ENCODE measurements at places on chromosomes 5 and 9. TPM values are rescaled to one million over a fixed set of nuclear protein-coding genes. Genes with fewer than 3 reads are reported as not detected.

GRCh38 chr5:169022718-169023117 is 278.2 kb downstream of the SLIT3 start:
- H3K4me1 ChIP-seq: no peaks in the 10 kb centered on the region
- H3K27ac ChIP-seq: no peak overlapping the region
- H3K4me3 ChIP-seq: no peak overlapping the region
- no peaks in the 10 kb centered on the region for H3K36me3 ChIP-seq
- DNase-seq: no peak
- peaks cover 52% of the 10 kb centered on the region for H3K27me3 ChIP-seq

- H3K4me1 ChIP-seq: no peaks in the 10 kb centered on the region
- no peaks in the 10 kb centered on the region for H3K36me3 ChIP-seq
- no peak overlapping the region for H3K4me3 ChIP-seq
- DNase-seq: no peak
Measured at GRCh38 chr9:97524424-97524823, 23.0 kb downstream of the TMOD1 start.

DNA sequence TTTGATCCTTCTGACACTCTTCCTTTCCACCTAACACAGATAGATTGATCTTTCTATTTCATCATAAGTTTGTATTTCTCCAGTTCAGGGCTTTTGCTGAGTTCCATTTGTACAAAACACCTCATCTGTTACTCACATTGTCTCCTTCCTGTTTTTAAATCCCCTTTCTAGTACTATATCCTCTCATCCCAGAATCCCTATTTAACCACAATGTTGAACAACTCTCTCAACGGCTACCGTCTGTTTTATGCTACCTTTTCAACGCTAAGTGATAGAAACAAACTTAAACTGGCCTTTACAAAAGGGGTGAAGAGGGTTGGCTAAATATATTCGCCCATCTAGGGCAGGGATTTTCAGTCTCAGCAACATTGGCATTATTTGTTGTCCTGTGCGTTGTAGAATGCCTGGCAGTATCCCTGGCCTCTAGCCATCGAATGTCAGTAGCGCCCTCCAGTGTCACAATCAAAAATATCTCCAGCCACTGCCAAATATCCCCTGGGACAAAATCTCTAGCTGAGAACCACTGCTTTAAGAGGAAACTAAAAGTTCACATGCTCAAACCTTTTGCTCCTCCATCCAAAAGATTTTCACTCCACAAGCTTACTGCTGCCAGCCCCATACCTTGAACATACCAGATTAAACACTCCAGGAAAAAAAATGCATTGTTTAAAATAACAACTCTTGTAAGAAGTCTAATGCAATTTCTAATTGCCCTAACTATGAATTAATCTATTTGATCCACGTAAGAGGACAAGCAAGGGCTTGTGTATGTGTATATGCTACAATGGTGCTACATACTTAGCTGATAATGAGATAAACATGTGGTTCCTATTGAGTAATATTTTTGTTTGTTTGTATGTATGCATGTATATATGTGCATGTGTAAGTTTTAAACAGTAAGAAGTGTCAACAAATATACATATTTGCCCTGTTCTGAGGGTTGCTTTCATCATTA is 344.0 kb downstream of the PTPRD start:
- H3K4me3 ChIP-seq: no peak overlapping the region
- H3K4me1 ChIP-seq: no peaks in the 10 kb centered on the region
- DNase-seq: no peak
- H3K36me3 ChIP-seq: no peaks in the 10 kb centered on the region
- no peak overlapping the region for H3K27ac ChIP-seq

DNA sequence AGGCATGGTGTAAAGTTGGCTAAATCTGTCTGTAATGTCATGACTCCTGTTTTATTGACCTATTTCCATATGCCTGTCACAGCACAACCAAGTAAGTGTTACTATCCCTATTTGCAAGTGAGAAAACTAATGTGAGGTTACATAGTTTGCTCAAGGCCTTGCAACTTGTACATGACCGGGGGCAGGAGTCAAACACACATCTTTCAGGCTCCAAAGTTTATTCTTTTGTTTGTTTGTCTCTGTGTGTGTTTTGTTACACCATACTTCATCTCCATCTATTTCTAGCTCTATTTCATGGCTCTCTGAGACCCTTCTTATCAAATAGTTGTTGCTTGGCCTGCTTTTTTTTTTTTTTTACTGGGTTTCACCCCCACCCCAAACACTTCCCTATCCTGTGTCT is 70.2 kb downstream of the CMYA5 start:
- no peak overlapping the region for H3K27ac ChIP-seq
- DNase-seq: no peak
- H3K27me3 ChIP-seq: no peaks in the 10 kb centered on the region
- H3K4me1 ChIP-seq: peaks cover 2% of the 10 kb centered on the region

- no peak overlapping the region for H3K27ac ChIP-seq
- no peaks in the 10 kb centered on the region for H3K4me1 ChIP-seq
- H3K27me3 ChIP-seq: peaks cover 5% of the 10 kb centered on the region
Measured at GRCh38 chr5:65113771-65114170, 345.0 kb downstream of the CWC27 start.

- peaks cover 1% of the 10 kb centered on the region for H3K4me1 ChIP-seq
- H3K36me3 ChIP-seq: peaks cover 9% of the 10 kb centered on the region
- H3K4me3 ChIP-seq: no peak overlapping the region
- H3K27me3 ChIP-seq: no peaks in the 10 kb centered on the region
- H3K27ac ChIP-seq: peak overlapping the region; percentile 47
- no peak for DNase-seq
Measured at GRCh38 chr5:122999947-123000563, 36.5 kb downstream of the PPIC start.

DNA sequence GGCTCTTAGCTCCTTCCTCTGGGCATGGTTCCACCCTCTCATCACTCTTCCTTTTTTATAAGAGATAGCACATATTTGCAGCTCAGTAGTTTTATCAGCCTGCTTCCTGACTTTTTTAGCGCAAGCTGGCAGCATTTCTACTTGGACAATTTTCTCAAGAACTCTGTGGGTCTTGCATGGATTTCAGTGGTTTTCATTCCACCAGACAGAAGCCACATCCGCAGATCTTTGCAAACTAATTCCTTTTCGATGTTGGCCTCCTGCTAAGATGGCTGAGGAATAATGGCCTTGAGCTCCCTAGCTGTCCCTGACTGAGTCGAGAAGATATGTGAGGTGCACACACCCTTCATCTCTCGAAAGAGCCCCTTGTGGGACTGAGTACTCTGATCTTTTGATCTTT is 49.5 kb downstream of the GALNT12 start:
- H3K27me3 ChIP-seq: peaks cover 30% of the 10 kb centered on the region
- H3K36me3 ChIP-seq: peaks cover 2% of the 10 kb centered on the region
- H3K4me3 ChIP-seq: no peak overlapping the region
- no peak overlapping the region for H3K27ac ChIP-seq
- no peak for DNase-seq

ENTREP1 gene
- total RNA-seq: 0.77 TPM
